ENCODE measurements at places on chromosomes 4 and X. TPM values are rescaled to one million over a fixed set of nuclear protein-coding genes. Genes with fewer than 3 reads are reported as not detected.

DNA sequence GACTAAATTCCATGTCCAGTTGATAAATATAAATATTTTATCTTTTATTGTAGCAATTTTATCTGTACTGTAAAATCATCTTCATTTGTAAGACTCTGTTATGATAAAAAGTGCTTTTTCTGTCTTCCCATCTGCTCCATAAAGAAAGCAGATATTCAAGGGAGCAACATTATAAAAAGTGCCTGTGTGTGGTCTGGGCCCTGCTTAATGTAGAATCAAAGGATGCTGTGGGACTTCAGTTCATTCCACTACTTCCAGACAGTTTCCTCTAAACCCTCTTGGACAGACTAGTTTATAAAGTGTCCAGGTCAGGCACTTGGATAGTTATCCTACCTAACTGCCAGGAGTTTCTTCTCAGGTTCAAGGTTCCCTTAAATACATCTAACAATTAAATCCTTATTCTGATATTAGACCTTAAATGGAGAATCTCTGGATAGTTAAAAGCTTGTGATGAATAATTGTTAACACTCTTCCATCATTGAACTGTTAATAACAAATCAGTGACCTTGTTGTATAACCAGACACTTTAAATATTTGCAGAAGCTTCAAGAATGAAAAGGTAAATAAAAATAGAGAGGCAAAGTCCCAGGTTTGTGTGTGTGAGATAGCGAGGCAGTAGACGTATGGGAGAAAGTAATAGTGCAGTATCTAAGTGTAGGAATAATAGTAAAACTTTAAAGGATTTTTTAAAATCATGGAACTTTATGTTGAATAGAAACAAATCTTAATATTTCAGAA is 237.5 kb upstream of the CTSO start:
- no peak for DNase-seq
- no peak overlapping the region for H3K27ac ChIP-seq
- no peaks in the 10 kb centered on the region for H3K27me3 ChIP-seq
- H3K4me1 ChIP-seq = peaks cover 11% of the 10 kb centered on the region

- no peak overlapping the region for H3K27ac ChIP-seq
- H3K27me3 ChIP-seq = no peaks in the 10 kb centered on the region
- peaks cover 10% of the 10 kb centered on the region for H3K4me1 ChIP-seq
- H3K4me3 ChIP-seq = no peak overlapping the region
- DNase-seq = no peak
These were observed 18.3 kb upstream of the HHIP start for GRCh38 chr4:144627663-144628076.

Gene SLC49A3
- total RNA-seq = 0.20 TPM

- no peak for DNase-seq
- no peak overlapping the region for H3K4me3 ChIP-seq
- H3K36me3 ChIP-seq = no peaks in the 10 kb centered on the region
- H3K4me1 ChIP-seq = no peaks in the 10 kb centered on the region
These were observed 164.8 kb upstream of the PGRMC2 start for GRCh38 chr4:128452415-128452814.

Gene CDS1
- total RNA-seq = 18.1 TPM

DNA sequence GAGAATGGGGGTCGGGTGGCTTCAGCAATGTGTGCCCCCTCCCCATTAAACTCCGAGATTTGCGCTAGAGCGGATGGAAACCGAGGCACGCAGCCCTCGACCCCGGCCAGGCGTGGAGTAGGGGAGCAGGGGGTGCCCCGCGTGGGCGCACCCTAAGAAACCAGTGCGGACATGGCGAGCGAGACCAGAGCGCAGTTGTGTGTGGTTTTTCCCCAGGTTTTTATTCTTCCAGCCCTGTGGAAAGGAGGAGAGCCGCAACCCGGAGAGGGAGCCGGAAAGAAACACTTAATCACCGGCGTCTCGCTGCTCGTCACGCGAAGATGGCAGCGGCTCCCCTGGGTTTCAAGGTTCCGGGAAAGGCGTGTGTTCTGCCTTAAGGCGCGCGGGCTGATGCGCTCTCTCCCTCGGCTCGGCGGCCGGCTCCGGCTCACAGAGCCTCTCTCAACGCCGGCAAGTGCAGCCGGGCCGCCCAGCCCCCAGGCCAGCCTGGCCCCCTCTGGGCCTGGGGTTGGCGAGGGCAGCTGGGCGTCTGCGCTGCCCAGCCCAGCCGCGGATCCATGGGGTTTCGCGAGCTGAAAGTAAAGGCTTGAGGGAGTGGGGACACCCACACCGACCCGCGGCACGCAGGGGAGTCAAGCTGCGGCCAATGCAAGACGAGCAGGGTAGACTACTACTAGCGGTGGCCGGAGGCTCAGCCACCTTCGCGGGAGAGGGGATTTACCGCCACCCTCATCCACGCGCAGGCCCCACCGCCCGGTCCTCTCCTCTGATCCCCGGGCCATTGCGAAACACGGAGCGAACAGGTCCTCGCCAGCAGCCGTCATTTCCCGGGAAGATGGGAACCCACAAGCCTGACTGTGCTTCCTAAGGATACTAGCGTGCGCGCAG is 74.0 kb upstream of the BCOR start:
- peak overlapping the region; percentile 45 for H3K4me3 ChIP-seq
- H3K27ac ChIP-seq = no peak overlapping the region
- H3K27me3 ChIP-seq = no peaks in the 10 kb centered on the region
- H3K4me1 ChIP-seq = peaks cover 15% of the 10 kb centered on the region
- no peaks in the 10 kb centered on the region for H3K36me3 ChIP-seq
- DNase-seq = peak; percentile 47

DNA sequence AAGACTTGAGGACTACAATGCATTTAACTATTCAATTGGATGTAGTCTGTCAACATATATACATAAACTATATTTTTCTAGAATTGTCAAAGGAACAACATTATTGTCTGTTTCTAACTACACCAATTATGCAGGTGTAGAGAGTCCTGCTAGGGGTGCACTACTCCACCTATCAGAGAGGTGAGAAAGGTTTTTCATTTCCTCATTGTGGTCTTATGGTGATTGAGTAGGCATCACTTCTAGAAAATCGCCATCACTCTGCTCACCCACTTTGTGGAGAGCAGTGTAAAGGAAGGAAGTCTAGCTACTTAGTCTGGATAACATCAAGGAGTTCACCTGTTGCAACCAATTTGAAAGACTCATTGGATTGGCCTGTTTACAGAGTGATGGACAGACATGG is 4.4 kb upstream of the ADH1C start:
- no peaks in the 10 kb centered on the region for H3K4me1 ChIP-seq
- H3K27ac ChIP-seq = no peak overlapping the region
- no peak overlapping the region for H3K4me3 ChIP-seq
- no peaks in the 10 kb centered on the region for H3K27me3 ChIP-seq

Gene SPRY1
- total RNA-seq = 23.2 TPM

Data from Caco-2 (cell line).